Stimulated activated CD4-positive, alpha-beta T cell treated with anti-CD3 and anti-CD28 coated beads, Interleukin-1b, Interleukin-23, amount 100 ng/mL, for 1 hour (primary cell): ENCODE measurements at places on chromosomes 7 and 10.

DNA sequence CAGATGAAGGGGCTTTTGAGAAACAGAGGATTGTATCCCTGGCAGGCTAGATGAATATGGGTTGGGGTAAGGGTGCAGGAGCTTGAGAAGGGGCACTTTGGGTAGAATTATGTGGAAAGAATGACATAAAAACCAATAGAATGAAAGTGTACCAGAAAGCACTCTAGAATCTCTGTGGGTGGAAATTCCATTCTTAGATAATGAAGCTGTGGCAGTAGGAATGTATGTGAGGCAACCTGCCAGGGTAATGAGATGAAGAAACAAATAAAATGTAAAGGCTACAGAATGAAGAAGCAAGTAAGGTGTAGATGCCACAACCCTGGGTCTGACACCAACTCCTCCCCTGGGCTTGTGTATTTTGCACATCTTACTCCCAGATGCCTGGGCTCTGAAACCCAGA lies 16.8 kb downstream of the NOBOX start:
- DNase-seq, result no peak

DNA sequence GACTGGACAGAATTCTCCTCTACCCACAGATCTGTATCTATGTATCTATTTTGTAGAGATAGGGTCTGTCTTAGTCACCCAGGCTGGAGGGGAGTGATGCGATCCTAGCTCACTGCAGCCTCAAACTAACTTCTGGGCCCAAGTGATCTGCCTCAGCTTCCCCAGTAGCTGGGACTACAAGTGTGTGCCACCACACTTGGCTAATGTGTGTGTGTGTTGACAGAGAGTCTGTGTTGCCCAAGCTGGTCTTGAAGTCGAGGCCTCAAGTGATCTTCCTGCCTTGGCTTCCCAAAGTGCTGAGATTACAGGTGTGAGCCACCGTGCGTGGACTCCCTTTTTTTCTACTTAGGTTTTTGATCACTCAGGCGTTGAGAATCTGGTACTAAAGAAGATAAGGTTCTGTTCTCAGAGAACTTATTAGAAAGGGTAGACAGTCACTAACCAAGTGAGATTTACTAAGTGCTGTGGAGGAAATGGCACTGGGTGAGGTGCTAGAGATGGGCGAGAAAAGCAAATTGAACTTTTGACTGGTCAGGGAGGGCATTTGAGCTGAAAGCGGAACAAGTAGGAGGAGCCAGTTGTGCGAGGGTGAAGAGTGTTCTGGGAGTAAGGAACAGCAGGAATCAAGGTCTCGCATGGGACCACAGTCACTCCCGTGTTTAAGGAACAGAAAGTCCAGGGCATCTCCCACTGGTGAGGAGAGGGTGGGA lies 18.0 kb downstream of the NDUFB2 start:
- DNase-seq, result no peak

GRCh38 chr10:69268761-69269416 lies 9.4 kb upstream of the HK1 start:
- no peak for DNase-seq

GRCh38 chr10:118692872-118693271 lies 61.9 kb downstream of the CACUL1 start:
- no peak for DNase-seq

GRCh38 chr7:90777465-90777864 lies 181.3 kb downstream of the CDK14 start:
- no peak for DNase-seq

DNA sequence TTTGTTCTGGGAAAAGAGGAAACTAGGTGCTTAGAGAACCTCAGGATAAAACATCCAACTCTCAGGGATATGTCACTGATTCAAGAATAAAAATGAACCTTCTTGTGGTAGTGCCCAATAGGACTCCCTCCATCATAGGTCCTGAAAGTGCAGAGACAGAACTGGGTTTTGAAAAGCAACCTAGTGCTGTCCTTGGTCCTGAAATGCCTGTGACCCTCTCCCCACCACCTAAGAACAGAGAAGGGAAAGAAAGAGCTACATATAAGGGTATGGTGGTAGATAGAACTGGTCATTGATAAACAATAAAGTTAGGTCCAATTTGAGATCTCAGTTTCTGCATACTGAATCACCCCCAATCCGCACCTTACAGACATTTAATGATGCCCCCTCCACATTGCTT lies 953.3 kb downstream of the XPNPEP1 start:
- no peak for DNase-seq

DNA sequence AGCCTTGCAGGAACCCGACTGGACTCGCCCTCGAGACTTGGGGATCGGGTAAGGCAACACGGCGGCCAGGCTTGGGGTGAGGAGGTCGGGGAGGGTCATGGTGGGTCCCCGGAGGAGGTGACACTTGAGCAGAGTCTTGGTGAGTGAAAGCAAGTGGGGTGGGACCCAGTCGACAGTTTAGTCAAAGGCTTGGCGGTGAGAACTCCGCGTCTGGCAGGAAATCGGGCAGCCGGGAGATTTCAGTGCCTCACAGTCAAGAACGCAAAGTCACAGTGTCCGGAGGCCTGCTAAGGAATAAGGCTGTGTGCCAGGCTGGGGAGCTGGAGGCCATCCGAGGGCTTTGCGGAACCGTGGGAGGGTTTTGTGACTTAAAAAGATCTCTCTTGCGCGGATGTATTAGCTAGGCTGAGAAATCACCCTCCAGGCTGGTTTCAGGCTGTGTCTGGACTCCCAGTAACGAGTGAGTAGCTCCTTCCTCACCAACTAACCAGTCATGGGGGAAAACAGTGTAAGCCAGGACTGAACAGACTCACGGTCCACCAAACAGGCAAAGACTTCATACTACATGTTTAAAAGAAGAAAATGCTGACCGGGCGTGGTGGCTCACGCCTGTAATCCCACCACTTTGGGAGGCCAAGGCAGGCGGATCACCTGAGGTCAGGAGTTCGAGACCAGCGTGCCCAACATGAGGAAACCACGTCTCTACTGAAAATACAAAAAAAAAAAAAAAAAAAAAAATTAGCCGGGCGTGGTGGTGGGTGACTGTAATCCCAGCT lies 613 bp downstream of the AP5Z1 start:
- no peak for DNase-seq

- no peak for DNase-seq
These were observed 173.4 kb upstream of the RHEB start for GRCh38 chr7:151693140-151693539.

DNA sequence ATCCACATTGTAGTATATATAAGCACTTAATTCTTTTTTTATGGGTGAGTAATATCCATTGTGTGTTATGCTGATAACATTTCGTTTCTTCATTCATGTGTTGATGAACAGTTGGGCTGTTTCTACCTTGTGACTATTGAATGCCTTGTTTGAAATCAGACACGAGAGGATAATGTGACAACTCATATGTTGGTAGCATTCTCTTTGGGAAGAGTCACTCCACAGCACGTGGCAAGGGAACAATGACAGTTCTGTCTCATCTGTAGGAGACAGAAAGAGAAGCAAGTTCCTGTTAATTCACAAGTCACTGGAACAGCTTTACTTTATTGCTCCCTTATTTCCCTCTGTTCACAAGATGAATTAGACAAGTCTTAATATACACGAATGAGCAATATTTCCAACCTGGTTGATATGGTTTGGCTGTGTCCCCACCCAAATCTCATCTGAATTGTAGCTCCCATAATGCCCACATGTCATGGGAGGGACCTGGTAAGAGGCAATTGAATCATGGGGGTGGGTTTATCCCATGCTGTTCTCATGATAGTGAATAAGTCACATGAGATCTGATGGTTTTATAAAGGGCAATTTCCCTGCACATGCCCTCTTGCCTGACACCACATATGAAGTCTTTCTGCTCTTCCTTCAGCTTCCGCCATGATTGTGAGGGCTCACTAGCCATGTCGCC lies 125.3 kb downstream of the SEC23IP start:
- DNase-seq, result no peak

GRCh38 chr7:44727158-44727936 lies 21.3 kb upstream of the ZMIZ2 start:
- no peak for DNase-seq

GRCh38 chr7:4998910-4999309 lies 39.9 kb upstream of the MMD2 start:
- no peak for DNase-seq

GRCh38 chr7:77327932-77328628 lies 88.1 kb downstream of the GSAP start:
- no peak for DNase-seq

- DNase-seq, result no peak
These were observed 1.7 kb downstream of the LRRN3 start for GRCh38 chr7:111092406-111093236.

- no peak for DNase-seq
These were observed 104.5 kb downstream of the RAB11FIP2 start for GRCh38 chr10:117942226-117942625.

DNA sequence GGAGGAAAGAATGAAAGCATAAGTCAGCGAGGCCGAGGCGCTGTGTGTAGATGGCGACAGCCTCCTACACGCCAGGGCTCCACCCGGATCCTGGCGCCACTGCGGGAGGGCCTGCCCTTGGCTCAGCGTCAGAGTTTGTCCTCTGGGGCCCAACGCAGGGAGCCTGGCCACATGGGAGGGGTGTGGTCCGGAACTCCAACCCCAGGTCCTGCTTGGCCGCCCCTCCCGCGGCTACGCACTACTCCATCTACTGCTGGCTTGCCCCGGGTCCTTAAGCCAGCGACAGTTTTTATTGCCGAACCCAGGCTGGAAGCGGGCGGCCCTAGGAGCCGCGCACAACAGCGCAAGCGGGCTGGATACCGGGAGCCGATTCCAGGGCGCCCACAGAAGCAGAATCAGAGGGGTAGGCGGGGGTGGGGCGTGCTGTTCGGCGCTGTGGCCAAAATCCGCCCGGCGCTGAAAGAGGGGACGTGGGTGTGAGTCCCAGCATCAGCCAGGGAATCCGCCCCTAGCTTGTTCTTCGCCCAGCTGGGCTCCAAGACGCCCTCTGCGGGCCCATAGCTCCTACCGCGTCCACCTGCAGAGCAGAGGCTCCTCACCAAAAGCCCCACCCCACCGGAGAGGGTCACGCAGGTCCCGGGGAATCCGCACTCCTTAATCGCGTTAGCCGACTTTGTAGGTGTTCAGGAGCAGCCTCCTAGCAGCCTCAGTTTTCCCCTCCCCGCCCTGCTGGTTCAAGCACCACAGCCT lies 4.5 kb downstream of the KAZALD1 start:
- no peak for DNase-seq

DNA sequence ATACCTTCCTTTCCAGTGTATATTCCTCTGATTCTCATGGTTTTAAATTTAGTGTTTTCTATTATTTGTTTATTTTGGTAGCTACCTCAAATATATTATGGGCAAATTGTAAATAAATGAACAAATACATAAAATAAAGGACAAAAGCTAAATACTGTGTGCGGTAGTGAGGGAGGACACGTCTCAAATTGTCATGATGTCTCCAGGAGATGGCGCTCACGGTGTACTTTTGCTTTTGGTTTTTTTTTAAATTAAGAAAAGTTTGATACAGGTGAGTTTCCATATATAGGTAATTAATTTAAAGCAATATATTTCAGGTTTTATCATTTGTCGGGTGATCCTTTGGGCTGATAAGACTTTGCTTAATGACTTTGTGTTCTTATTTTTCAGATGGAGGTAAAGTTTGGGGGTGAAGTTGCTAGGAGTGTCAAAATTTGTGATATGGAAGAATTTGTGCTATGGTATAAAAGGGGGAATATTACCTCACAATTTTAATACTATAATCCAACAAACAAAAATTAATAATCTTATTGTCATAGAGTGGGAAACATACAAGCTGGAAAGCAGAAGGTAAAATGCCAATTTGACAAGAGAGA lies 68.4 kb upstream of the TMEM229A start:
- no peak for DNase-seq

DNA sequence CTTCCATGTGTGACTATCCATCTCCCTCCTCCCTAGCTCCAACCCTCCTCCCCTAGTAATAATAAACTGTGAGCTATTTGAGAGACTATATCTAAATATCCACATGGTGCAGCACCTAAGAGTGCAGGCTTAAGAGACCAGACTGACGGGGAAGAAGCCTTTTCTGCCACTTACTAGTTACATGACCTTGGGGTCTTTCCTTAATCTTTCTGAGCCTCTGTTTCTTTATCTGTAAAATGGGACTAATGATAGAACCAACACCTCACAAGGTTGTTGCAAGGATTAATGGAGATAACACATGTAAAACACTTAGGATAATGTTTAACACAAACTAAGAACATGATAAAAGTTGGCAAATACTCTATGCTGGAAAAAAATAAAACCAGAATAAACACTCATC lies 37.1 kb upstream of the FBXW4 start:
- DNase-seq, result no peak

DNA sequence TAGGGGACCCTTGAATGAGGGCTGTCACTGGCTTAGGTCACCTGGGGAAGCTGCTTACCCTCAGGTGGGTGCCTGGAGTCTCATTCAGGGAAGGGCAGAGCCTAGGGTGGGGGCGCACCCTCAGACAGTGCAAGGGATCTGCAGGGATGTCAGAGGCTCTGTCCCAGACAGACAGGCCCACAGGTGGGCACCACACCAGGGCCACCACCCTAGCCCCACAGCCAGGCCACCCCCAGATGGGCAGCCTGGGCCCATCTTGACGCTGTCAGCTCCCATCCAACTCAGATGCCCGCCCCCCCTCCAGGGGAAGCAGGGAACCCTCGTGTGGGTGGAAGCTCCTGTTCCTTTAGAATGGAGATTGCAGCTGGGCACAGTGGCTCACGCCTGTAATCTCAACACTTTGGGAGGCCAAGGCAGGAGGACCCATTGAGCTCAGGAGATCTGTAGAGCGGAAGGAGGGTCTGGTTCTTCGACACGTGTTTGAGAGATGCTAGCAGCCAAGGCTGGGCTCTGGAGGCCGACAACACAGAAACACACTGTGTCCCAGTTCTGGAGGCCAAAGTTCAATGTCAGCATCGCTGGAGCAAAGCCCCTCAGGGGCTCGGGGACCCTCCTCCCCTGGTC lies 58.5 kb upstream of the DNAJB6 start:
- DNase-seq, result no peak

- no peak for DNase-seq
These were observed 41.8 kb upstream of the TMEM213 start for GRCh38 chr7:138755842-138756590.

DNA sequence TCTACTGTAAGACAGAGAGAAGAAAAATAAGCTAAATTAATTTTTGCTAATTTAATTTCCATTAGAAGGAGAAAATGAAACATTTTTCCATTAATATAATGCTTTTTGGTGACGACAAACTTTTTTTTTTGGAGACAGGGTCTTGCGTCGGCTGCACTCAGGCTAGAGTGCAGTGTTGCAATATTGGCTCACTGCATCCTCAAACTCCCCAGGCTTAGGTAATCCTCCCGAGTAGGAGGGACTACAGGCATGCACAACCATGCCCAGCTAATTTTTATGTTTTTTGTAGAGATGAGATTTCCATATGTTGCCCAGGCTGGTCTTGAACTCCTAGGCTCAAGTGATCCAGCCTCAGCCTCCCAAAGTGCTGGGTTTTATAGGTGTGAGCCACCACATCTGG lies 229.8 kb upstream of the LRRN3 start:
- no peak for DNase-seq

GRCh38 chr10:100291356-100291755 lies 4.9 kb upstream of the BLOC1S2 start:
- no peak for DNase-seq

GRCh38 chr10:87053111-87053510 lies 33.0 kb downstream of the FAM25A start:
- DNase-seq, result no peak

- DNase-seq, result no peak
These were observed 2.7 kb upstream of the HERPUD2 start for GRCh38 chr7:35697414-35698175.

GRCh38 chr10:72162978-72163377 lies 52.8 kb upstream of the ANAPC16 start:
- DNase-seq, result no peak
